RCC 7860 (cell line): ENCODE measurements at places on chromosomes 2 and 18.
A peak's percentile ranks its signal among the peaks of the same experiment; 100 is the strongest.

DNA sequence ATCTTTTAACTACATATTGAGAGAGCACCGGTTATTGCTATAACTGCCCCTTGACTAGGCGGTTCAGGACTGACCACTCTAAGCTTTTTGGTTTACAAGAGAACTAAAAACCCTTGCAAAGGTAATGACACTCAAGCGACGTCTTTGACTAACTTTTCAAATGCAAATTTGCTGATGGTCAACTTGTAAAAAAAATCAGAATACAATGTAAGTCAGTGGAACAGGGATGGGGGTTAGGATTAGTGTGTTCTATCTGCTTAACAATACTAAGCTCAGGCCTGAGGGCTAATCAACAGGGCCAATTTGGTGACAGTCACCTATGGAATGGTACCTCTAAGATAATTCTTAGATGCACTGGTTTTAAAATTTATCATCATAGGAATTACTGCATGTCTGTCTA is 57.1 kb downstream of the ZAP70 start:
- no peak for DNase-seq

DNA sequence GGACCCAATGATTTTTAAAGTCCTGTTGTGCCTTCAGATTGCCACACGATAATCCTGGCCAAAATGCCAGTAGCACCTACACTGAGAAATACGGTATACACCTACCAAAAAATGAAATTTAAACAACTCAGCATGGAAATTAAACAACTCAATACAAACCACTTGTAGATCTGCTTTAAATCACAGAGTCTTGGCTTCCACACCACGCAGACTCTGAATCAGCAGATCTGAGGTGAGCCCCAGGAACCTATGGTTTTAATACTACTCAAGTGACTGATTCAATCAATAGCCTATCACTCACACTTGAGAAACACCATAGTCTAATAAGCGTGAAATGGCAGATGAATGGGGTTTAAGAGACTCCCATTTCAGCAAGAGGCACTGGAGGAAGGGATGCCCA is 46.9 kb downstream of the MAP4K3 start:
- DNase-seq: no peak

DNA sequence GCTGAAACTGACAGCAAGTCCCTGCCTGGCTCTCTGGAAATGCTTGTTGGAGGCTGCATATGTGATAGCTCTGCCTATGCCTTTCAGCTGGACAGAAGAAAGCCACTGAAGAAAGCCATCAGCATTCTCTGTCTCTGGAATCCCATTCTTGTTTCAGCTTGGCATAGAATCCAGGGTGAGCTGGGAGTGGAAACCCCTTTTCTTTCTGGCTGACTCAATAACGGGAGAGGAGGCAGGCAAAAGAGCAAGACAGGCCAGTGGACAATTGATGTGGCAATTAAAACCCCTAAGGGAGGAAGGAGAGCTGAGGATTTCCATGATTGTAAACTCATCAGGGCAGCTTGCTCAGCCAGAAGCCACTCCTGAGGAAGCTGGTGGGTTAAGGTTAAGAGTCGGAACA is 208.1 kb downstream of the CLIP4 start:
- DNase-seq: no peak

GRCh38 chr2:176944998-176945397 is 267.6 kb upstream of the HNRNPA3 start:
- DNase-seq: no peak

GRCh38 chr2:120421126-120421829 is 75.3 kb downstream of the INHBB start:
- DNase-seq: no peak

DNA sequence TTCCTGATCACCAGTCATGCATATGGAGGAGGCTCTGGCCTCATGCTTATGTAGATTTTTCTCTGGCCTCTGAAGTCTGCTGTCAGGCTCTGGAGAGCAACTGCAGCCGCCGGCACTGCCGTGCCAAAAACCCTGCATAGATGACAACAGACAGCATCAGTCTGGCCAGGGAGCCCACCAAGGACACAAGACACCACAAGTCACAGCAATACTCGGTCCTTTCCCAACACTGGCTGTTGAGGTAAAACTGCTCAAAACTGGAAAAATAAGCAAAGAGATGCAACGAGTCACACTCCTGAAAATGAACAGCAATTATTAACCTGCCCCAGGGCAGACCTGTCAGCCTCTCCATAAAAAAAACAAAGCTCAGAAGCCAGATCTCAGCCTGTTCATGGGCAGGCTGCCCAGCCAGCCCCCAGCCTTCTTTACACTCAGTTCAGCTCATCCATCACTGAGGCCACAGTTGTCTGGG is 186.0 kb upstream of the RAB6C start:
- DNase-seq: no peak

- DNase-seq: no peak
Measured at GRCh38 chr2:136482966-136483365, 282.4 kb upstream of the THSD7B start.

GRCh38 chr18:44679056-44679913 is 1.4 kb upstream of the SETBP1 start:
- peak; percentile 35 for DNase-seq

GRCh38 chr18:52339891-52340371 is at the start of gene DCC:
DCC (plus strand) TSS chr18:52340197; CDS start chr18:52340788, 591 bp downstream.
- no peak for DNase-seq

DNA sequence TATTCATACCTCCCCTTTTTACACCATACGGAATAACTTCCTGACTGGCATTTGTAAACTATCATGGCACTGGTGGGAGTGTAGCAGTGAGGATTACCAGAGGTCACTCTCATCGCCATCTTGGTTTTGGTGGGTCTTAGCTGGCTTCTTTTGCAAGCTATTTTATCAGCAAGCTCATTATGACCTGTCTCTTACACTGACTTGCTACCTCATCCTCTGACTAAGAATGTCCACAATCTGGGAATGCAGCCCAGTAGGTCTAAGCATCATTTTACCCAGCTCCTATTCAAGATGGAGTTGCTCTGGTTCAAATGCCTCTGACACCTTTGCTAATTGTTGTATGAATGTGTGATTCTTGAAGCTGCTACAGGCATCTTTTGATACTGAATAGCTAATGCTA is 950.8 kb upstream of the SLC39A10 start:
- DNase-seq: no peak

DNA sequence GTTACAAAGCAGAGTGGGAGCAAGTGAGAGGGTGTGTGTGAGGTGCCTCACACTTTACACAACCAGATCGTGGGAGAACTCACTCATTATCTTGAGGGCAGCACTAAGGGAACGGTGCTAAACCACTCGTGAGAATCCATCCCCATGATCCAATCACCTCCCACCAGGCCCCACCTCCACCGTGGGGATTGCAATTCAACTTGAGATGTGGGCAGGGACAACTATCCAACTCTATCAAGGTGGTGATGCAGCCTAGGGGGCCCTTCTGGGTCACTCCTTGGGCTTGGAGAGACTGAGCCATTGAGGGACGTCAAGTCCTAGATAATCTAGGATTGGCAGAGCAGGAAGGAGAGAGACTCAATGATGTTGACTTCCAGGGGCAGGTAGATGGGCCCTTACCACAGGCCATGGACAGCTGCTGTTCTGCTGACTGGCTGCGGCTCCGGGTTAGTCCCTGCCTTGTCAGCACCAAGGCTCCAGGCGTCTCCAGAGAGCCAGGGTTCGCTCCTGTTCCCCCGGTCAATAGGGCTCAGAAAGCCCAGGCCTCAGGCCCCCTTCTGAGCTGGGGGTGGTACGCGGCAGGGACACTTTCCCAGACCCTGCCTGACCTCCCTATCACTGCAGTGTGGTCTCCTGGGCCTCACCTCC is 193.2 kb upstream of the HS6ST1 start:
- no peak for DNase-seq

GRCh38 chr2:129001926-129002325 is 683.3 kb upstream of the HS6ST1 start:
- DNase-seq: no peak

DNA sequence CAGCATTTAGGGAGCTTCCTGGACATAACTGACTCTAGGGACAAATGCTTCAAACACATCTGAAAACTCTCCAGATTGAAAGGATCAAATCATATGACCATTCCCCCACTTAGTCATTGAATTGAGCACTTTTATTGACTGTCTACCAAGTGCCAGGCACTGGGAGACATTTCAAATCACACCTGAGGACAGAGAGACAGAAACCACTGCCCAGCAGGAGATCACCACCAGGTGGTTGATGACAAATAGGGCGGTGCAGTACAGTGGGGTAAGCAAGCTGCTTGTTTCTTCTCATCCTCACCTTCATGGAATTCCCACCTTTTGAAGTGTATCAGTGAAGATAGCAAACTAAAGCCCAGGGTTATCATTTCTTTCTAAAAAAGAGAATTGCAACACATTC is 19.0 kb upstream of the CXCR4 start:
- no peak for DNase-seq

GRCh38 chr18:48667276-48668254 is 128.7 kb downstream of the CTIF start:
- DNase-seq: peak; percentile 18

GRCh38 chr2:113875135-113875534 is 14.8 kb upstream of the ACTR3 start:
- no peak for DNase-seq

- DNase-seq: peak; percentile 31
Measured at GRCh38 chr2:40103163-40103562, 324.1 kb upstream of the THUMPD2 start.

- DNase-seq: peak; percentile 17
Measured at GRCh38 chr18:13455960-13456481, 237.5 kb downstream of the LDLRAD4 start.

GRCh38 chr2:231699006-231699405 is 9.3 kb upstream of the PTMA start:
- DNase-seq: no peak

DNA sequence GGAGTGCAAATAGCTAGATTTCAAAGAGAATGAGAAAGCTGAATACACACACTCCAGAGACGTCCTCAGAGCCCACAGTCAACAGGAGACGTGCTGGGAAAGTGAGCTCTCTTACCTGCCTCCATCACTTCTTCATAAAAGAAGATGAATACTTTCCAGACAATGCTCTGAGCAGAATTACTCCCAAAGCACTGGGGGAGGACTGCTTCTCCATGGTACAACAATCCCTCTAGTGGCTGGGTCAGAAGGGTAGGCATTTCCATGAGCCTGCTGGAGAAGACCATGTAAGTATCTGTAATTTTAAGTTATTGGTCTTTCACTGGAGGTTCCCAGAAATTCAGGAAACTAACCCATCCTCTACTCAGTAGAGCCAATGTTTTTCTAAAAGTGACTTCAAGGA is 190.3 kb downstream of the RBM43 start:
- no peak for DNase-seq

DNA sequence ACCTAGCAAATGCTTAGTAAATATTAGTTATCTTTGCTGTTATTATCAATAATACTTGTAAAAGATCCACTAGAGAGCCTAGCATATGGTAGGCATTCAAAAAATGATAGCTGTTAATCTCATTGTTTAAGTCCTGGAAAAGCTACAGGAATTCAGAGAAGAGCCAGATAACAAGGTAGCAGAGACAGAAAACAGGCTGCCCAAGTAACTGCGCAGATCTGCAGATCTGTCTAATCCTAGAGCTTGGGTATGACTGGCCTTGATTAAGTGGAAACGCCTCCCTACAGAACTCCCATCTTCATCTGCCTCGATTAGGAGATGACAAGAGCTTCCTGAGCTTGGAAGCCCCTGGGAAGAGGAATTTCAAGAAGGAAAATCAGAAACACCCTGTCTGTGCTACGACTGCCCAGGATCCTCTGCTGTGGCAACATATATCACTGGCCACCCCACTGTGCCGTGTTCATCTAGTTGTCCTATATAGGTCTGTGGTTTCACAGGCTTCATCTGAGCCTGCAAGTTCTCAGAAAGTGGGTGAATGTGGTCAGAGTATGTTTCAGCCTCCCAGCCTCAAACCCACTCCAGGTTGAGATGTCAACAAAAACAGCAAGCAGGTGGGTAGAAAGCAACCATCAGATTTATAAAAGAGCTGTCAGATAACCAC is 151.5 kb upstream of the PKDCC start:
- DNase-seq: no peak

DNA sequence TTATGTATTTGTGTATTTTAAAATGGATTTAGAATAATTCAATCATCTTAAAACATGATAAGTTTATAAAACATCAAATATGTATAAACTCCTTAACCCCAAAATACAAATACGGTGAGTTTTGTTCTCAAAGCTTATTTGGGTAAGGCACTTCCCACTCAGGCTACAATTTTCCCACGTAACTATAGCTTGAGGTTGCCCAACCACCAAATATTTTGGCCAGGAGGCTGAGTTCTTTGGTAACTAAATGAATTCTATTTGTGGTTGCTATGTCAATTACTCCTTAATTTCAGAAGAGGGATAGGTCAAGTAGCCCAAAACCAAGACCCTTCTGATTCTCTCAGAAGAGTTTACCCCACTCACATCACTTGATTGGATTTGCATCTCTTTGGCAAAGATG is 70.4 kb downstream of the MYL12B start:
- DNase-seq: no peak

DNA sequence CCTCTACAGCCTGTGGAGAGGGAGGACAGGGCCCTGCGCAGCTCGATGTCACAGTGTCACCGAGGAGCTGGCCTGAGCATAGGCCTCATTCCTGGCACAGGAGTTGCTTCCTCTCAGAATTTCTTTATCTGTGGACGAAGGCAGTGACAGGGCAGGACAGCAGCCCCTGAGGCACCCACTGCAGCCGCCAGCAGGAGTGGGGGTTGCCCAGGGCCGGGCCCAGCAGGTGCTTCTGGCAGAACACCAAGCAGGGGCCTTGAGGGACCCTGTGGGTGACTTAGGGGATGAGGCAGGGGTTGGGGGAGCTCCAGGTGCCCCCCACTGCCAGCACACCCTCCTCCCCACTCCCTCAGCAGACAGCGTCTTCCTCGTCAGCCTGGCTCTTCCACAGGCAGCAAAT is 290.0 kb downstream of the PHLPP1 start:
- DNase-seq: no peak

- no peak for DNase-seq
Measured at GRCh38 chr2:197920592-197921201, 116.3 kb downstream of the PLCL1 start.

- no peak for DNase-seq
Measured at GRCh38 chr2:106073678-106074406, 120.3 kb downstream of the UXS1 start.

- no peak for DNase-seq
Measured at GRCh38 chr2:239276851-239277250, 124.0 kb downstream of the HDAC4 start.

DNA sequence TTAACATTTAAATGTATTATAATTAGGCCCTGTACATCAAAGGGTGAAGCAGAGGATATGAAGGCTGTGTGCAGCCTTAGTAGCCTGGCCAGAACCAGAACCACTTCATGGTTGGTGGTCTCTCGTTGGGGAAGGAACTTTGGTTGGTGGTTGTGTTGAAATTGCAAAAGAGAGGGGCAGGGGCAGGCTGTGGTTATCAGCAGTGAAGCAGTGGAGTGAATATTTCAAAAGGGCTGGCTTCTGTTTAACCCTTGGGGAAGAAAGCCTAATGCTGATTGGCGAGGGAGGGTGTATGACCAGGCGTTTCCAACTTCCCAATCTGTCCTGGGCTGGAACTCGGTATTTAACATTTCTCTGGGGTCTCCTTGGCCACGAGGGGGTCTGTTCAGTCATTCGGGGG is 51.2 kb upstream of the LYPD6B start:
- no peak for DNase-seq
